ENCODE measurements at places on chromosomes 12 and 14.

DNA sequence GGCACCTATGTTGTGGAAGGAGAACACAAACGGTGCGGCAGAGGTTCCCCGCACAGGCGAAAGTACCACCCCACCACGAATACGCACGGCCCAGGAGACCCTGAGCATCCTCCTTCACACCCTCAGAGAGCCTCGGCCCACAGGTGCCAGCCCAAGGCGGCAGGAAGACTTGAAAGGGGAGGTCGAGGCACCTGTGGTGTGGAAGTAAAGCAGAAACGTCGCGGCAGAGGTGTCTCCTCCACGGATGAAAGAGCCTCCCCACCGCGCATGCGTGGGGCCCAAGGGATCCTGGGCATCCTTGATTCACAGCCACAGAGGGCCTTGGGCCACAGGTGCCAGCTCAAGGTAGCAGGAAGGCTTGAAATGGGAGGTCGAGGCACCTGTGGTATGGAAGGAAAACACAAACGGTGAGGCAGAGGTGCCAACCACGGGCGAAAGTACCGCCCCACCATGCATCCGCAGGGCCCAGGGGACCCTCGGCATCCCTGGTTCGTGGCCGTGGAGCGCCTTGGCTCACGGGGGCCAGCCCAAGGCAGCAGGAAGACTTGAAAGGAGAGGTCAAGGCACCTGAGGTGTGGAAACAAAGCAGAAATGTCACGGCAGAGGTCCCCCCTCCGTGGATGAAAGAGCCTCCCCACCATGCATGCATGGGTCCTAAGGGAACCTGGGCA lies 380.1 kb downstream of the ALG10 start:
- DNase-seq: no peak

DNA sequence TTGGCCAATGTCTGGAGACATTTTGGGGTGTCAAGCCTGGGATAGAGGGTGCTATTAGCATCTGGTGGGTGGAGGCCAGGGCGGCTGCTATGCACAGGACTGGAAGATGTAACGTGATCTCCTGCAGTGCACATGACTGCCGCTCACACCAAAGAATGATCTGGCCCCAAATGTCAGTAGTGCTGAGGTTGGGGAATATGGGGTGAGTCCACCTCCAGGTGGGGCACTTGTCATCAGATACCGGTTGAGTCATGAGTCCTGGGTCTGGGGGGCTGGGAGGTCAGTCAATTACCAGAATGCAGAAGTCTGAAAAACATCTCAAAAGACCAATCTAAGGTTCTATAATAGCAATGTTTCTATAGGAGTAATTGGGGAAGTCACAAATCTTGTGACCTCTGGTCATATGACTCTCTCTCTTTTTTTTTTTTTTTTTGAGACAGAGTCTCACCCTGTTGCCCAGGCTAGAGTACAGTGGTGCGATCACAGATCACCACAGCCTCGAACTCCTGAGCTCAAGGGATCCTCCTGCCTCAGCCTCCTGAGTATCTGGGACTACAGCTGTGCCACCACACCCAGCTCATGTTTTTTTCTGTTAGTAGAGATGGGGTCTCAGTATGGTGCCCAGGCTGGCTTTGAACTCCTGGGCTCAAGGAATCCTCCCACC lies 6.0 kb upstream of the SDSL start:
- DNase-seq: no peak

- no peak for DNase-seq
Observed at GRCh38 chr12:115983226-115983798, 294.2 kb downstream of the MED13L start.

- no peak for DNase-seq
Observed at GRCh38 chr12:24560831-24561271, 388.1 kb downstream of the BCAT1 start.

GRCh38 chr12:1034751-1035457 lies 43.9 kb downstream of the ERC1 start:
- no peak for DNase-seq
